Fibroblast of skin of back (primary cell): ENCODE measurements at places on chromosomes 11 and 22.

- peak; percentile 39 for DNase-seq
Observed at GRCh38 chr22:22884010-22884887, 3.4 kb upstream of the IGLL5 start.

- no peak for DNase-seq
Observed at GRCh38 chr11:84247926-84248325, 961.8 kb upstream of the CCDC90B start.

DNA sequence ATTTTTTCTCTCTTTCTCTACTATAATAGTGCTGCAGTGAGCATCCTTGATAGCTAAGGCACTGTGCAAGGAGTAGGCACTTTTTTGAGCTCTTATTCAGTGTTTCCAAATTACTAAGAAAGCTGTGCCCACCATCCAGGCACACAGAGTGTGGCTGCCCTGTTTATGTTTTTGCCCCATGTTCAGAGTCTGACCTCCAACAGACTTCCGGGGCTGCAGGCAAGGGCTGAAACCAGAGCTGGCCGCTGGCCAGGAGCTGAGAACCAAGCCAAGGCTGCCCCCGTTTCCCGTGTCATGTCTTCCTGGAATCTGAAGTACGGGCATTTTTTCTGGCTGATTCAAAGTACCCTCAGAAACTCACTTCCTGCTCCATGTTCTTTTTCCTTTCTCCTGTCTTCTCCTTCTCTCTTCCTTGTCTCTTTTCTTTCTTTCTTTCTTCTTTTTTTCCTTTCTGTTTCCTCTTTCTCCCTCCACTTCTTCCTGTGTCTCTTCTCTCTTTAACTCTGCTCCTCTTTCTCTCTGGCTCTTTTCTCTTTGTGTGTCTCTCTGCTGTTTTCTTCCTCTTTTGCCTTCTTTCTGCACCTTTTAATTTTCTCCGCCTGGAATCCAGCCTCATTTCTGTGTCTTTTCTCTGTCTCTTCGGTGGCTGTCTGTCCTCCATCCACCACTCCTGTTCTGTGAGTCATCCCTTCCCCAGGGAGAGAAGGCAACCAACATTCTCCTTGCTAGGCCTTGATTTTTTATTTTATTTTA, 17.0 kb upstream of the KCTD14 start:
- DNase-seq = peak; percentile 93

- DNase-seq = no peak
Observed at GRCh38 chr11:71556018-71556417, 7.8 kb downstream of the KRTAP5-9 start.

DNA sequence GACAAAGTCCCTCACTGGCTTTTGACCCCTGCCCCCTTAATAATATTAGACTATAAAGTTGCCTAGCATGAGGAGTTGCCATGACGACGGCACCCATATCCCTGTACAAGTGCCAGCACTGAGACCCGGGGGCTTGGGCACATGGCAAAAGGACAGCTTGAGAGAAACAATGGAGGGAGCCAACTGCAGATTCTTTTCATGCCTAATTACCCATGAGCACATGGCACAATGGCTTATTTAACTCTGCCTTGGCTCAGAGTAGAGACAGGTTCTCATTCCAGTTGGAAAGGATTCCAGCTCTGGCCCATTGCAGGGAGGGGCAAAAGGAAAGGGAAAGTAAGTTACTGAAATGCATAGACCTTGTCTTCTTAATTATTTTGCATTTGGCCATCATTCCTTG, 261.2 kb upstream of the UBASH3B start:
- no peak for DNase-seq

DNA sequence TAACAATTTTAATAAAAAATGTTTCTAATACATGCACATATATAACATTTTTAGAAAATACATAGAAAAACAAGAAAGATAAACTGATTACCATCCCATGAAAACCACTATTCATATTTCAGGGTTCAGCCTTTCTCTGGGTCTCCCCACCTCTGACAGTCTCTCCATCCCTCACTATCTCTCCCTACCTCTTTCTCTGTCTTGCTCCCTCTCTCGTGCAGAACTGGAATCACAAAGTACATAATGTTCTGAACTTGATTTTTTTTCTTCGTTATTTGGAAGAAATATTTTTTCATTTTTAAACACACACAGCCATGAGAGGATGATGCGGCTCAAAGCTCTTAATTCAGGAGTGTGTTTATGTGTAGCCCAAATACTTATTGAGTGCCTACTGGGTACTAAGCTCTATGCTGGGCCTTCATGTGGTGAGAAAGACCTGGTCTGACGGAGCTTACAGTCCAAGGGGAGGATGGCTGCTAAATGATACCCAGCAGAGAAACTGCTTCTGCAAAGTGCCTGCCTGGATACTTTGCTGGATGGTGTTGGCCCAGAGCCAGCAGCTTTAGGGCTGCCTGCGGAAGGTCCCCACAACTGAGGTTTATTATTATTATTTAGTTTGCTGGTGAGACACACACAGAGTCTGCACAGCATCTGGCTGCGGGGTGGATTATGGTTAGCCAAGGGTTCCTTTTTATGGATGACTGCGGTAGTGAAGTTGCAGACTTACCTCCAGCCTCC, 42.6 kb downstream of the SC5D start:
- DNase-seq = no peak

- DNase-seq = no peak
Observed at GRCh38 chr22:39237318-39238100, 7.3 kb downstream of the PDGFB start.

GRCh38 chr11:133508468-133508867, 23.8 kb downstream of the OPCML start:
- no peak for DNase-seq

DNA sequence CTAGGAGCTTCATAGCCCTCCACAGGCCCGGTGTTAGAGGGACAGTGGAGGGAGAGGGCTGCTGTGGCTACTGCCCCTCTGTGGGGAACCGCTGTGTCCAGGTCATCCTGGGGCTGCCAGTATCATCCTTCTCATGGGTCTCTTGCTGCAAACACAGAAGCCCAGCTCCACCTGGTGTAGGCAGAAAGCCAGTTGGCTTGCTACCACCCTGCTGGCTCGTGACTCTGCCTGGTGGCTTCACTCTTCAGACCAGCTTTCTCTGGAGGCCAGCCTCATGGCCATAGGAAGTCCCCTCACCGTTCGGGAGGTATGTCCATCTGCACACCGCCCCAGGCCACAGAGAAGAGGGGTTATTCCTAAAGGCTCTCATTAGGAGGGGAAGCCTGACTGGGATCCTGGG, 19.4 kb upstream of the SUSD2 start:
- no peak for DNase-seq

GRCh38 chr11:27977031-27977430, 130.9 kb downstream of the KIF18A start:
- peak; percentile 16 for DNase-seq

GRCh38 chr22:27460591-27461347, 340.8 kb downstream of the MN1 start:
- peak; percentile 83 for DNase-seq

GRCh38 chr22:27578937-27579617, 222.5 kb downstream of the MN1 start:
- DNase-seq = no peak

DNA sequence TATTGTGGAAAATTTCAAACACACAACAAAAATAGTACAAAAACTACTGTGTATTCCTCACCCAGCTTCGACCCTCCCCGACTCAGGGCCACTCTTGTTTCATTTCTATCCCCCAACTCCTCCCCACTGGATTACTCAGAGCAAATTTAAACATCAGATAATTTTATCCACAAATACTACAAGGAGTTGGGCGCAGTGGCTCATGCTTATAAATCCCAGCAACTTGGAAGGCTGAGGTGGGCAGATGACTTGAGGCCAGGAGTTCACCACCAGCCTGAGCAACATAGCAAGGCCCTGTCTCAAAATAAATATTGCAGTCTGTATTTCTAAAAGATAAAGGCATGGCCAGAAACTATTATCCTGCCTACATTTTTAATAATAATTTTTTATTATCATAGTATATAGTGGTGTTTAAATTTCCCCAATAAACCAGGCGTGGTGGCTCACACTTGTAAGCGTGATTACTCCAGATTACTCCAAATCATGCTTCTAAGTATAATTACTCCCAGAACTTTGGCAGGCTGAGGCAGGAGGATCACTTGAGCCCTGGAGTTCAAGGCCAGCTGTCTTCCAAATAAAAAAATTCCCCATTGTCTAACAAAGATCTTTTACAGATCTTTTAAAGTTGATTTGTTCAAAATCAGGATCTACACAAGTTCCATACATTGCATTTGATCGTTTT, 39.8 kb downstream of the LRRC32 start:
- no peak for DNase-seq

DNA sequence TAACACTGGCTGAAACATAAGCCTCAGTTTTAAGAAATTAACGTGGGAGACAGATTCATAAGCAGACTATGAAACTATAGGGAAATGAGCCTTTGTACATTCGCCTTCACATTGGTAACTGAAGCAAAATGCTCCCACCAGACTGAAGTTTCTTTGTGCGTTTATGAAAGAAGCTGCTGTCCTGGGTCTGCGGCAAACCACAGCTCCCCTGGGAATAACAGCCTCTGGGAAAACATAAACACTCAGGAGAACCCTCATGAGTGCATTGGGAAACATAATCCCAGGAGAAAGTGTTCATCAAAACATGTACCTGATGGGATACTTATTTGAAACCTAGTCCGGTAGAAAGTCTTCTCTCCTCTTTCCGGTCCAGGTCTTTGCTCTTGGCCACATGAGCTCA, 193.1 kb upstream of the LARGE1 start:
- no peak for DNase-seq

GRCh38 chr11:3119141-3119821, 45.8 kb downstream of the OSBPL5 start:
- DNase-seq = no peak

DNA sequence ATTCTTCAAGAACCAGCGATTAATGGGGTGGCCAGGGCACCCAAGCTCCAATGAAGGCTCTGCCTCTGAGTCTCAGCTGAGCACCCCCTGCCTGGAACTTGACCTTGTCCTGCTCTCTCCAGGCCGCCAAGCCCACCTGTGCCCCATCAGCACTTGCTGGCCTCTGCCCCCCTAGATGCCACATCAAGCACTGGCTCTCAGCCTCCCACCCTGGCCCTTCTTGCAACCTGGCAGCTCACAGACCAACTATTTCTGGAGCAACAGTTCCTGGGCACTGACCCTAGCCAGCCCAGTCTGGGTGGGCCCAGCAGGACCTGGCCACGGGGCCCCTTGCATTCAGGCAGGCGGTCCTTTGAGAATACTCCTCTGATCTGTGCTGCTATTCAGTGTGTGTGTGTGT, 98.8 kb upstream of the PITPNB start:
- no peak for DNase-seq

- no peak for DNase-seq
Observed at GRCh38 chr11:87463486-87464102, 425.9 kb downstream of the TMEM135 start.

DNA sequence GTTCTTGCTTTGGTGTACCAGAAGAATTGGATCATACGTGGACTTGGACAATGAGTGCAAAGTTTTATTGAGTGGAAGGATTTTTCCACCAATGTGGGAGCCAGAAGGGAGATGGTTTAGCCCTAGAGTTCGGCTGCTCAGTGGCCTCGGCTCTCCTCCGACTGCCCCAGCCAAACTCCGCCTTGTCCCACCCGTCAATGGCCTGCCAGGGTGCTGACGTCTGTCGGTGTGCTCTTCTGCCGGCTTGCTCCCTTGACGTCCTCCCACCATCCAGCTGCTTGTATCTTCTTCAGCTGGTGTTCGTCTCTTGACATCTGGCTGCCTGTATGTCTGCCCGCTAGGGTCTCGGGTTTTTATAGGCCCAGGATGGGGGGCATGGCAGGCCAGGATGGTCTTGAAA, 154.8 kb downstream of the APOL5 start:
- no peak for DNase-seq

DNA sequence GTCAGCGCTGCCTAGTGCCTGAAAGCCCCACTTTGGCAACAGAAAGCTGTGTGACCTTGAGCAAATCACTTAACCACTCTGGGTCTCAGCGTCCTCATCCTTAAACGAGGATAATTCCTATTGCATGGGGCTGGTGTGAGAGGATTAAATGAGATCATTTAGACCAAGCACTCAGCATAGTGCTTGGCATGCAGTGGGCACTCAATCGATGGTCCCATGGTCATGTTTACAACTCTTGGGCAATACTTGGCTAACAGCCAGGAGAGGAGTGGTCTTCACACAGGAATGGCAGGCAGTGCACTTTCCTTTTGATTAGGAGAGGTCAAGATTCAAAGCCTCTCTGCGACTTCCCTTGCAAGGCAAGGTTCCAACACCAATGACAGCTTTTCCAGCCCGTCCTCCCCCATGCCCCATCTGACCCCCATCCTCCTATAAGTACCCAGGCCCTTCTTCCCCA, 14.1 kb downstream of the TNKS1BP1 start:
- DNase-seq = no peak

GRCh38 chr11:72041364-72042063, 38.8 kb downstream of the NUMA1 start:
- DNase-seq = peak; percentile 81

DNA sequence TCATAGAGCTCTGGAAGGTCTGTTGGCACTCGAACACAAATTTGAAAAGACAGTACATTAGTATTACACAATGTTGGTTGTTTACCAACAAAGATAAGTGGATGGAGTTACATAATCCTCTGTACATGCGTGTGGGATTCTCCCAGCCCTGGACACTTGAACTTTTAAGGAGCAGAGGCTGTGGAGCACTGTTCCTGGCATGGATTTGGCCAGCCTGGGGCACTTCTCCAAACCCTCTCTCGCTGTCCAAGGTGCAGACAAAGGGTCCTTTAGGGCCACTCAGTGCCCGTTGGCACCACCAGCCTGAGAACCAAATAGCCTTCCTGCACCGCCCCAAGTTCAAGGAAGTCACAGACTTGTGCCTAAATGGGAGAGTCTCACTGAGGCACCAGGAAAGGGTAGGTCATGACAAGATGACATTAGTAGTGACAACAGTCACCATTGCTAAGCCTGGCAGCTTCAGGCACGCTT, 1.6 kb upstream of the ANO1 start:
- no peak for DNase-seq

DNA sequence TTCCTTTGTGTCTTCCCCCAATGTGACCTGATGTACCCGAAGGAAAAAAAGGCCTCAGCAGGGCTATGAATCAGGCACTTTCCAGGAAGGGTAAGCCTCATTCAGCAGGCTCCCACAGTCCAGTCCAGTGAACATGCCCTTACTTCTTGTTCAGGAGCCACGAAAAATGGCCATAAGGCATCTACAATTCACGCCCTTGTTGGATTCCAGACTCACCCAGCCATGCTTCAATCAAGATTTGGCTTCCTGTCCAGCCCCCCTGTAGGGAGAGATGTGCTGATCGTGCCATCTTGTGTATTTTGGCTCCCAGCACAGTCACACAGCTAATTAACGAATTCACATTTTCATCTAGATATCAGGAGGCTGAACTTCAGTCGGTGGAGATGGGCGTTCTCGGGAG, 9.9 kb upstream of the KCNJ5 start:
- no peak for DNase-seq

GRCh38 chr11:353179-353873, 16.0 kb upstream of the B4GALNT4 start:
- peak; percentile 69 for DNase-seq

DNA sequence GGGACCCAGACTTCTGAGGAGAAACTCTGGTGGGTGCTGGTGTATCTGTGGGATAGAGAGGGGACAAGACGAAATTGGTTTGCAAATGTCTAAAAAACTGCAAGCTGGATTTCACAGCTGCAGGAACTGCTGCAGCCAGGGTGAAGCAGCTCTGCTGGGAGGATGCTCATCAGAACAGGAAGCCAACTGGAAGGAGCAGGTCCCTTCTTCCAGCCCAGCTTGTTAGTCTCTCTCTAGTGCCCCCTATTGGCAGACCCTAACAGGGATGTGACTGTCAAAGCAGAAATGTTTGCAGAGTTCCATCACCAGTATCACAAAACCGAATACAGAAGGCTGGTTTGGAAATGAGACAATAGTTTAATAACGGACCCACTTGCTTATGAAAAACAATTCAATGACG, 74.8 kb upstream of the SLC22A12 start:
- DNase-seq = no peak

GRCh38 chr22:45911601-45912271, 65.2 kb downstream of the WNT7B start:
- peak; percentile 13 for DNase-seq
